ENCODE measurements at places on chromosomes 13 and 19.

DNA sequence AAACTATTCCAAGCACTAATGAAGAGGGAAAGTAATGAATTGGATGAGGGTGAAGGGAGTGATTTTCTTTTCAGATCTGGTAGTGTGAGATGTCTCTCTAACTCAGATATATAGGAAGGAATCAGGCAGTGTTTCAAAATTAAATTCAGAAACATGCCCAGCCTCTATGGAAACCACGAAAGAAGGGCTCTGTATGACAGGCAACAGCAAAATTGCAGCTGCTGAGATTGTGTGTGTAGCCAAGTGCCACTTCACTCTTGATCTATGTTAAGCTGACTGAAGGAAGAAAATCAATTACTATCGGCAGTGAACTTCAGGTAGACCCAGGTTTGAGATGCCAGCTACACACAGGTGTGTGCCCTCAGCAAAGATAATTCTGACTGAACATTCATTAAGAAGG, 387.4 kb downstream of the PCDH9 start:
- no peak for DNase-seq

GRCh38 chr13:40578055-40578454, 88.4 kb downstream of the FOXO1 start:
- DNase-seq: no peak

DNA sequence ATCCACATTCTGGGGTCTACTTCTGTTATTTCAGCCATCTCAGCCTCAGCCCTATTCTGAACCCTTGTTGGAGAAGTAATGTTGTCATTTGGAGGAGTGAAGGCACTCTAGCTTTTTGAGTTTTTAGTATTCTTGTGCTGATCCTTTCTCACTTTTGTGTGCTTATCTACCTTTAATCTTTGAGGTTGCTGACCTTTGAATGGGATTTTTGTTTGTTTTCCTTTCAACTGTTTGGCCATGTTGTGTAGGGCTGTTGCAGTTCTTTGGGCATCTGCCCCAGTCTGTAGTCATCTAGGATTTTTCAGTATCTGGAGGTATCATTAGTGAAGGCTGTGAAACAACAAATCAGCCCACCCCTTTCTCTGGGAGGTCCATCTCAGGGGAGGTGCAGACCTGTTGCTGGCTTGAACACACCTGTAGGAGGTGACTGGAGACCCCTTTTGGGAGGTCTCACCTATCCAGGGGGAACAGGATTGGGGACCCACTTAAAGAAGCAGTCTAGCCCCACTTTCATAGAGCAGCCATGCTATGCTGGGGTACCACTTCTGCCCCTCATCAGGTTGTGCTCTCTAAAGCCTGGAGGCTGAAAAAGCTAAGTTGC, 1391.4 kb downstream of the UQCRFS1 start:
- no peak for DNase-seq

- no peak for DNase-seq
Measured at GRCh38 chr13:24670961-24671381, 9.2 kb upstream of the ATP12A start.

GRCh38 chr19:38483016-38483630, 49.6 kb downstream of the RYR1 start:
- no peak for DNase-seq

DNA sequence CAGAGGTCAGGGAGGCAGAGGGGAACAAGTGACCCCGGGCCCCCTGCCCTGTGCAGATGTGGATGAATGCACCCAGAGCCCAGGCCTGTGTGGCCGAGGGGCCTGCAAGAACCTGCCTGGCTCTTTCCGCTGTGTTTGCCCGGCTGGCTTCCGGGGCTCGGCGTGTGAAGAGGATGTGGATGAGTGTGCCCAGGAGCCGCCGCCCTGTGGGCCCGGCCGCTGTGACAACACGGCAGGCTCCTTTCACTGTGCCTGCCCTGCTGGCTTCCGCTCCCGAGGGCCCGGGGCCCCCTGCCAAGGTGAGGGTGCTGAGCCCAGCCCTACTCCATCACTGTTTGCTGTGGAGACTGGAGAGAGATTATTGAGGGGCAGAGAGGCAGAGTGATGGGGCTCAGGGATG, 9.9 kb downstream of the LTBP4 start:
- DNase-seq: no peak
